CD4-positive, alpha-beta T cell treated with Interferon gamma for 1 hour (primary cell): ENCODE measurements at places on chromosomes 5 and 9.

- DNase-seq, result no peak
Measured at GRCh38 chr5:171599411-171599810, 180.0 kb downstream of the FGF18 start.

GRCh38 chr9:94995048-94995693 is 268.7 kb downstream of the AOPEP start:
- no peak for DNase-seq

- no peak for DNase-seq
Measured at GRCh38 chr9:83219154-83219923, 156.4 kb upstream of the RASEF start.

DNA sequence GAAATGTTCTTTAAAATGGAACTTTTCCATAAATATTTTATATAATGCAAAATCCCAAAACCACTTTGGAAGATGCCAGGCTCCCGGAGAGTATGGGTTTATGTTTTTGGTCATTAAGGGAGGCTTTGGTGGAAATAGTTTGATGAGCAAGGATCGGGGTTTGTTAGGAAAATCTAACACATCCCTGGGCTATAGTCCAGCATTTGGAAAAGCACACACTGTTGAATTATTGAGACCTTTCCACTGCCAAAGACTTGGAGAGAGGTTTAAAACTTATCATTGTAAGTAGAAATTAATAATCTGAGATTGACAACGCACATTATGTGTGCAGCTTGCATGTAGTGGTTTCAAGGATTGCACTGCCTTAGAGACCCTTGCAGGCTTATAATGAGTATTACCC is 156.3 kb downstream of the PARP8 start:
- no peak for DNase-seq

DNA sequence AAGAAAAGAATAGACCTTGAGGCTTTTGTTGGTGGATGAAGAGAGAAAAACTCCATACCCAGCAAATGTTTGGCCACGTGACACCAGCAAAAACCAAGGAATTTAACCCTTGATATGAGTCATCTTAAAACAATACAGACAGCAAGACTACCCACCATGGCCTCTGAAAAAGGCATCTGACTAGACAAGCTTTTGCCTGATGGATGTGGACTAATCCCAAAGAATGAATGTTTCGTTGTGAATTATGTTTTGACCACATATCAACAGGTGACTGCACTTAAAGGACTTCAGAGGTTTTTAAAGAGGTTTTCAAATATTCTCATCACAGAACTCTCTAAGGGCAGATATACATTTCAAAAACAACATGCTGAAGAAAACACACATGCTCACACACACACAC is 33.0 kb upstream of the SLC1A3 start:
- no peak for DNase-seq

- DNase-seq, result no peak
Measured at GRCh38 chr9:91770229-91770628, 179.8 kb downstream of the ROR2 start.
